HuH-7.5 (cell line): ENCODE measurements at places on chromosomes 16 and 17.

DNA sequence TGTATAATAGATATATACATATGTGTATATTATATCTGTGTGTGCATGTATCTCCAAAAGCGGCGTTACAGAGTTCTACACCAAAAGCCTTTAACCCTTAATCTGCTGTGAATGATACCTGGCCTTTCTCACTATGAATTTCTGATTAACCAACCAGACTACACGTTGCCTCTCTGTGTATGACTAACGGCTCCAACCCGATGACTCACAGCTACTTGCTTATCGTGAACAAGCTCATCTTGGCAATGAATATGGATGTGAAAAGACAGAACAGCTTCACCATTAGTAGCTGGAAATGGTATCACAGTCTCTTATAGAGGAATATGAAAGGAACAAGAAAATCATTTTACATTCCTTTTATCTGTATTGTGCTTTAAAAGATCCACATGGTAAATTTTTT, 23.8 kb upstream of the ARHGAP44 start:
- DNase-seq: no peak

DNA sequence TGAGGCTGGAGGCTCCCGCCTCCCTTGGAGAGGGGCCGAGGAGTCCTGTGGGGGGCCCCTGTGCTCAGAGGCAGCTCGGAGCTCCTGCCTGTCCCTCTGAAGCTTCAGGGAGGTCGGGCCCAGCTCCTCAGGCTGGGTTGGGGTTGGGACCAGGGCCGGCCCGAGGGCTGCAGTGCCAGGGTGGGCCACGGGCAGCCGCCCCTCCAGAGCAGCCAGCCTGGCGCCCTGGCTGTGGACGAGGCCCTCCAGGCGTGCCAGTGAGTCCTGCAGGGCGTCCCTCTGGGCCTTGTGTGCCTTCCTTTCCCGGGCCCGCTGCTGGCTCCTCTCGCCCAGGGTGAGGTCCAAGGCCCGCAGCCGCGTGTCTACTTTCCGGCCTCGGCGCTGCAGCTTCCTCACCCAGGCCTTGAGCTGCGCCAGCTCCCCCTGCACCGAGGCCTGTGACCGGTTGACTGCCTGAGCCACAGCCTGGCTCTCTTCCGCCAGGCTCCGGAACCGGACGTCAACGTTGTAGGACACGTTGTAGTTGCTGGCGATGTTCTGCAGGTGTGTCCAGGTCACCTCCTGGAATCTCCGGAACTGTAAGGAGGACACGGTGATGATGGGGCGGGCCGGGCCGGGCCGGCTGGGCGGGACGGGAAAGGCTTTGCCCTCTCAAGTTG, 1.2 kb downstream of the PTX4 start:
- no peak for DNase-seq

DNA sequence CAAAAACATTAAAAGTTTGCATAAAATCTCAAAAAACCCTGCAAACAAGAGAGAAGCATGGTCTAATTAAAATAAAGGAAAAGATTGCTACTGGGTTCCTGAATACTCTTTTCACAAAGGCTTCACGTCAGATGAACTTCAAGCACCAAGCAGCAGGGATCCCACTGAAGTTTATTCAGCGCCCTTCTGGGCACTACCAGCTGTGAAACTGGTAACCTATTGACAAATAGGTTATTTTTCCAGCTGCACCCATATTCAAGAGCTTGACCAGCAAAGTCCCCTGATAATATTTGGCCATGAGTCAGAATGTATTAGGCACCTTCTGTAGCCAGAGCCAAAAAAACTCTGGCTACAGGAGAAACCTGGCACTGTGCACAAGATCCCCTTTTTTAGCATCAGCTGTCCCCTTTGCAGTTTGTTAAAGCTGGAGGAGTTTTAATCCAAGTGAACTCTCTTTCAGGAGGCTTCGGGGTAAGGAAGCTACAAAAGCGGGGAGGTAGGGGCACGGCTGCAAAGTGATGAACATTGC, 60.3 kb downstream of the GRIN2A start:
- DNase-seq: no peak

DNA sequence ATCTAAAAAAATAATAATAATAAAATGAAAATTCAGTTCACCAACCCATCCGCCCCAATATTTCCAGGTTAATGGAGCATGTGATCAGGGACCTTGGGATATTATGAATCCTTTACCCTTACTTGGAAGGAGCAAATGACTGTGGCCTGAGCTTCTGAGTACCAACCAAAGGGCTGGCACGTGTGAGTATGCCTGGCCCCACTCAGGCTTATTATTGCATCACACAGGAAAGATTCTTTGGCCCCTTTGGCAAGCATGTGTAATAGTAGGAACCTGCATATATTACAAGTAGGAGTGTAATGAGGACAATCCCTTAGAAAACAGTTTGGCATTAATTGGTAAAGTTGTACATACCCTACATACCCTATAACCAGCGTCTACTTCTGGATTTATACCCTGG, 7.2 kb upstream of the C17orf78 start:
- no peak for DNase-seq

DNA sequence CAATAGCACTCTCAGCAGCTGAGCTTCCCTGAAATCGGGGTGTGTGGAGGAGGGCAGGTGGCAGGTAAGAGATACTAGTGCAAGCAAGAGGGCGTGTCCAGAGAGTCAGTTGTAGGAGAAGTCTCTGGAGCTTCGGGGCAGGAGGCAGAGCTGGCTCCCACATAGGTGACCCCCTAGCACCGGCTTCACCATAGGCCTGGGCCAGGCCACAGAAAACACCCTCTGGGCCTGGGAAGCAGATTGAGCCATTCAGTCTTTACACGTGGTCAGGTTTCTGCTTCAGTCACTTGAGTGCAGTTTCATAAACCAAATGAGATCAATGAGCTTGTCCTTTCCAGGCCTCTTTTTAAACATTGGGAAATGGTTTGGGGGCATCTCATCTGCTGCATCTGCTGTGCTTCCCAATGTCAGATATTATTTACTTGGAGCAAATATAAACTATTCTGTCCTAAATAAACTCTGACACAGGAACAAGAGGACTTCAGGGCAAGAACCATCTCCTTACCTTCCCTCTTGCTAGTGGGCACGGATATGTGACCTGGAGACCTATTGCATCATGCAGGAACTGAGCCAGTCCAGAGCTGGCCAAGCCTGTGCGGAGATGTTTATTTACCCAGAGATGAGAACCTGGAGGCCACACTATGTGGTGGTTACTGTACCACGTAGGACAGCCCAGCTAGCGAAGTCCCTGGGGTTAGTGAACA, 16.1 kb downstream of the CCR7 start:
- DNase-seq: peak; percentile 54

DNA sequence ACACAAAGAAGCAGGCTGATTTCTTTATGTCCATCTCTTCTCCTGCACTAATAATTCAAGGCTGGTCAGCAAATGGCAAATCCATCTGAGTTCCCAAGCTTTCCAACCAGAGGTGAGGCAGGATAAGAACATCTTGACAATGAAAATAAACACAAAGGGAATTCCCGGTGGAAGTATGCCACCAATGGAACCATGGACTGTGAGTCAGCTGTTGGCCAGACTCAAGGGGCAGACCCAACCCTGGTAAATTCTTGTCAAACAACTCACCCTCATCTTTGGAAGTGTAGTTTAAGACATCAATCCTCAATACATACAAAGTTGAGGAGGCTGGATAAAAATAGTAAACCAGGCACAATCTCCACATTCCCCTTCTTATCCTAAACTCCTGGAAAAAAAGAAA, 74.3 kb upstream of the CES5A start:
- no peak for DNase-seq
